ENCODE measurements at places on chromosomes 13 and 19.

GRCh38 chr13:111903143-111903542, 163.8 kb upstream of the SOX1 start:
- no peak for DNase-seq

GRCh38 chr19:996051-996838, 4.0 kb upstream of the GRIN3B start:
- no peak for DNase-seq

- no peak for DNase-seq
Measured at GRCh38 chr19:6276447-6276846, 3.3 kb downstream of the MLLT1 start.

DNA sequence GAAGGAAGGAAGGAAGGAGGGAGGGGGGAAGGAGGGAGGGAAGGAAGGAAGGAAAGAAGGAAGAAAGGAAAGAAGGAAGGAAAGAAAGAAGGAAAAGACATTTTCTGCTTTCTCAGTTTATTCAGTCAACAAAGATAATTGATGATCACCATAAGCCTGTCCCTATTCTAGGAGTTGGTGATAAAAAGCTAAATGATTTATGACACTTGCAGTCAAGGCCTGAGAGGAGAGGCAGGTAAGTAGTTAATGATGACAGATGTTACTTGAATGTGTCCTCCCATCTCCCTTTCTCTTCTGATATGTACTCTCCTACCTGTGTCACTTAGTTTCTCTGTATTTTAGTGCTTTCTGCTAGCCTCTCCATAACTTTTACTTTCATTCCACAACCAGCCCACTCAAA, 141.3 kb downstream of the SLITRK6 start:
- DNase-seq = no peak

DNA sequence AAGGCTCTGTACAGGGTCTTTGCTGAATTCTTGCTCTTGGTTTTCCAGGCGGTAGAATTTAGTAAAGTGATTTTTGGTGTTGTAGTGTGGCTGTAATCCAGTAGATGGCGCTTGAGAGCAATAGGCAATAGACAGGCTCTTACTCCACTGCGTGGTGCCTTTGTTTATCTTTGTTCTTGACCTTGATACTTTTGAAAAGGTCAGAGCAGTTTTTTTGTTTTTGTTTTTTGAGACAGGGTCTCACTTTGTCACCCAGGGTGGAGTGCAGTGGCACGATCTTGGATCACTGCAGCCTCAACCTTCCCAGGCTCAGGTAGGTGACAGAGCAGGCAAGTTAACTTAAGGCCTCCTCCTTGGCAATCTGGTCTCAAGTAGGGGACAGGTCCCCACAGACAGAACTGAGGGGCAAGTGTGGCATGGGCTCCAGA, 12.2 kb upstream of the LILRA5 start:
- DNase-seq = no peak

GRCh38 chr19:48495396-48495795, 16.2 kb downstream of the LMTK3 start:
- no peak for DNase-seq

GRCh38 chr19:31716826-31717225, 367.6 kb upstream of the TSHZ3 start:
- no peak for DNase-seq

- DNase-seq = no peak
Measured at GRCh38 chr13:92158346-92158745, 759.9 kb downstream of the GPC5 start.

DNA sequence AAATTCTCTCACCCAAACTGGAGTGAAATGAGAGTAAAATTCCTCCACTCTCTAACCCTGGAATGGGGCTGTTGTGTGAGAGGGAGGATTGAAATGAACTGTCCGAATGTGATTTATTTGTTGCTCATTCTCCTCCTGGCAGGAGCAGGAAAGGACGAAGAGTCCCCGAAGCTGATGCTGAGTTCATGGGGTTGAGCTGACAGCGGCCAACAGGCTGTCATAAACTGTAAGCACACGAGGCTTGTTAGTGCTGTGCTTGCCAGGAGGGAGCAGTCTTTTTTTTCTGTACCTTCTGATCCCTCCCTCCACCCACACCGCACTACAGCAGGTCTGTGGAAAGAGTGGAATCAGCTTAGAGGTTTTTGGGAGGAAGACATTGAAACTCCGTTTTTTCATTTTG, 33.1 kb upstream of the ZNF331 start:
- DNase-seq = no peak

DNA sequence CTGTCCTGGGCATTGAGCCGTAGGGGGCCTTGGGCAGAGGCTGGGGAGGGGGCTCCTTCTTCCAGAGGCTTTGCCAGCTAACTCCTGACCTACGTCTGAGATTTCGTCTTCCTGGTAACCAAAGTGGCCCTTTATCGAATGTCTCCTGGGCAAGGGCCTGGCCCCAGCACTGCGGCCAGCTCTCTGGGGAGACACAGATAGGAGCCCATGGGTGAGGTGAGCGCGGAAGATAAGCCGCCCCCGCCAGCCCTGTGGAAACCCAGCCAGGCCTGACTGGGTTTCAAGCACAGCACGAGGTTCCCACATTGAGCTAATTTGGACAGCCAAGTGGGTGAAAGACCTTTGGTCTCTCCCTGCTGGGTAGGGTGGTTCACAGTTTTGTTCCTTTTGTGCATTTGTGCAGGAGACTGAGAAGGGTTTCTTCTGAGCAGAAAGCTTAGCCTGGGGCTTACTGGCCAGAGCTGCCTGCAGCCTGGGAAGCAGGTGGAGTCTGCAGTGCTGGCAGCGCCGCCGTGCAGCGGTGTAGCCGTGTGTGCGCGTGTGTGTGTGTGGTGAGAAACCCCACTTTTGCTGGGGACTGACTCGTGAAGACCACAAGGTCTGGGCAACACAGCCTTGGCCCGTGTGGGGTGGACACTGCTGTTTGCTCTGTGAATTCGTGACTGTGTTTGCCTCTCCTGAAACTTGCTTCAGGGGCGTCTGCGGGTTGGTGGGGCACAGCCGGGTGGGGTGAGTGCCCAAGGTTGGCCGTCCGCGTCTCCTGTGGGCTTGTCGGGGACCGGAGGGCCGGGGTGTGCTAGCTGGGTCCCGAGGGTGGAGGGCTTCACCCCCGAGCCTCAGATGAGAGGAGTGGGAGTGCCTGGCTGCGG, 2.5 kb downstream of the BSG start:
- DNase-seq = no peak

Data from NCI-H2081 treated with DMSO at 0.1 percent for 48 hours (cell line).